ENCODE measurements at places on chromosomes 2 and 18.

GRCh38 chr2:112916145-112916571, 5.2 kb downstream of the IL37 start:
- peak; percentile 25 for DNase-seq

DNA sequence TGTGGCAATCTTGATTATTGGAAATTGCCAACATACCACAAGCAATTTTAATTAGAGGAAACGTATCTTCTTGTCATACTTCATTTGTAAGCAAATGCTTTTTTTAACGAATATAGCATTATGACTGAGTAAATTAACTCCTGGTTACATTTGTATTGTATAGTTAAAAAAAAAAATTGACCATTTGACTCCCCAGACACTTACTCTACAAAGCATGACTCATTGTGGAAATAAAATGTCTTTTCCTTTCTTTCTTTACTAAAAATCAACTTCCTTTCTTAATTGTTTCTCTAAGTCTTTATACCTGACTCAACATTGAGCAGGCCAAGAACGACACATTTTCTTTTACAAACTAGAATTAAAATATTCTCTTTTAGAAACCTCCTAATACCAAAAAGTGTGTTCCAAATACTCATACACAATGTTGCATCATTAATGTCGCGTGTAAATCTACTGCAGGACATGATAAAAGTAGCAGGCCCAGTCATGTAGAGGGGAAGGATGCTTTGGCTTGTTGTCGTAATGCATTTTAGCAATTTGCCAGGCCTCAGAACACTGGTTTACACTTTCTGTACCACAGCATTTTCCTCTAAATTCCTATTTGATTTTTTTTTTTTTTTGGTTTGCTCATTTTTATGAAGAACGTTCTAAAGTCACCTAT, 349.6 kb upstream of the KCNH7 start:
- DNase-seq = no peak

DNA sequence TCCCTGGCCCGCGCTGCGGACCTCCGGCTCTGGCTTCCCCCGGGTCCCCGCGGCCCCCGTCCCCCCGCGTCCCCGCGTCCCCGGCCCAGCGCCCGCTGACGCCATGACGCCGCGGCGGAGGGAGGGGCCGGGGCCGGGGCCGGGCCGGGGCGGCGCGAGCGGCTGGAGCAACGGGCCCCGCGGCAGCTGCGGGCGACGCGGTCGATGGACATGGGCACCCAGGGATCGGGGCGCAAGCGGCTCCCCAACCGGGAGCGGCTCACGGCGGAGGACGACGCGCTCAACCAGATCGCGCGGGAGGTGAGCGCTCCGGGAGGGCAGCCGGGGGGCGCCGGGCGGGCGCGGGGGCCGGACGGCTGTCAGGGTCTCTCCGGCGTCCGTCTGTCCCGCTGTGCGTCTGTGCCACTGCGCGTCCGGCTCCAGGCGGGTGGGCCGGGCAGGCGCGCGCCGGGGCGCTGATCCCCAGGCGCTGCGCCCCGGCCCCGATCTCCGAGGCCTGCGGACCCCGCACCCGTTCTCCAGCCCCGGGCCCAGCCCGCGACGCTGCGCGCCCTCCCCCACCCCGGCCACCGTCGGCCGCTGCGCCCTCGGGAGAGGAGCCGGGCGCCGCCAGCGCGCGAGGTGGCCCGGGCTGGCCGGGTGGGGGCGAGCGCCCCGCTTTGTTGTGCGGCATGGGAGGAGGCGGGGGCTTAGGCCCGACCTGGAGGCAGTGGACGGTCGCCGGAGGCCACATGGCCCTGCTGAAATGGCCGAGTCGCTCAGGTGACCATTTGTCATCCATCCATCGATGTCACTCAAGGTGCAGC, at the start of gene LRRFIP1:
Gene LRRFIP1, plus strand, starts transcription at position 147 of the 806 bp plus-strand sequence. Its CDS starts 58 bp downstream, at position 205.
- no peak for DNase-seq

DNA sequence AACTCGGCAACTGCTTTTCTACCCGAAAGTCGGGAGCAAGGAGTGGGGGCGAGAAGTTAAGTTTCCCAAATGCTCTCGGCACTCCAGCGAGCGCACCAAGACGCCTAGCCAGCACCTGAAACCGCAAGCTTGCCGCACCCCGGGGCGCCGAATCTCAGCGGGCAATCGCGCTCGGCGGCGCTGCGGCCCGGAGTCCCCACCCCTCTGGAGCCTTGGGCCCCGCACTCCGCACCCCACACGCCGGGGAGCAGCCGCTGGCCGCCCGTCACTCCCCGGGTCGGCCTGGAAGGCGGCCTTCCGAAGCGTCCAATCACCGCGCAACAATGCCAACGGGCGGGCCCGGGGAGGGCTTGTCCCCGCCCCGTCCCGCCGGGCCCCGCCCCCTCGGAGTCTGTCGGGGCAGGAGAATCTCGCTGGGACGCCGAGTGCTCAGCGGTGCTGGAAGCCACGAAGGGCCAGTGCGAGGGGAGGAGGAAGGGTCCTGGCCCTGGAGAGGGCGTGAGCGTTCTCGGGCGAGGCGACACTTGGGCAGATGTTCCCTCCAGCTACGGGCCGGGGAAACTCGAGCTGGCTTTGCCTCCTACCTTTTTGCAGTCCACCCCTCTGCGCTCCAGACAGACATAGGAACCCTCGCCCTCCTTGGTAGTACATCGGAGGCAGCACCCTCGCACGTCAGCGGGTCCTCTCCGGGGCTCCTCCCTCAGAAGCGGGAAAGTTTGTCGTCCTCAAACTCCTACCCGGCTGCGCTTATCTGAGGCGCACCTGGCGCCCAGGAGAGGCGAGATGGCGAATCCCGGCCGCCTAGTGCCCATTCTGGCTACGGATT, 1.1 kb upstream of the ZBTB7C start:
- peak; percentile 66 for DNase-seq

DNA sequence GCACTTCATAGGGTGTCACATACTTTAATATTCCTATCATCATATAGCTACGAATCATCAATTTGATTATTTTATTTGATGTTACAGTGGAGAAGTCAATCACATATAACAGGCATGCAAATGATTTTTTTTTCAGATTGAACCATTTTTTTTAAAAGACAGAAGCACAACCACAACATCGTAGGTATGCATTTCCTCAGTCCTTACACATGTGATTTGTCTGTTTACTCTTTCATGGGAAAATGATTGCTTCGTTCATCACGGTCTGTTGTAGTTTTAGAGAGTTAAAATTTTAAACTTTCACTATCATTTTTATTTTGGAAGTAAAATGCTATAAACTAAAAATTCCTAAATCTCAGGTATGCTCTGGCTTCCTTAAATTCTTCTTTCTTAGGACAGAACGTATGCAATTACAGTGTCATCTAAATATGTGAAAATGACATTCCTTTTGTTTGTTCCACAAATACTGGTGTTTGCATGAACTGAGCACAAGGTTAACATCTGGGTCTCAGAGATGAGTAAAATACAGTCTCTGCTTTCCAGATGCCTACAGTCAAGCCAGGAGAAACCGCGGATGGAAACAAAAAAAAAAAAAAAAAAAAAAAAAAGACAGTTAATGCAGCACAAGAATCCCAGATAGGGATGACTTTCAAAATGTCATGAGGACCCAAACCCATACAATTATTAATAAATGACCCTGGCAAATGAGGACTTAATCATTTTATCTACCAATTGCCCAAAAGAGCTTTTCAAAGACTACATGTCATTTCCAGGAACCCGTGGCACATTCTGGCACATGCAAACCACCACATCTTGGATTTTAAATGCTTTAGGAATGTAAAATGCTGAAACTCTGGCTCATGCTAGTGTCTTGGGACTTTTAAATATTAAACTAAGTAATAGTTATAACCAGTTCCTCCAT, 201.2 kb downstream of the LRP1B start:
- DNase-seq = no peak

- DNase-seq = no peak
Observed at GRCh38 chr2:55775828-55776227, 82.2 kb upstream of the PNPT1 start.

DNA sequence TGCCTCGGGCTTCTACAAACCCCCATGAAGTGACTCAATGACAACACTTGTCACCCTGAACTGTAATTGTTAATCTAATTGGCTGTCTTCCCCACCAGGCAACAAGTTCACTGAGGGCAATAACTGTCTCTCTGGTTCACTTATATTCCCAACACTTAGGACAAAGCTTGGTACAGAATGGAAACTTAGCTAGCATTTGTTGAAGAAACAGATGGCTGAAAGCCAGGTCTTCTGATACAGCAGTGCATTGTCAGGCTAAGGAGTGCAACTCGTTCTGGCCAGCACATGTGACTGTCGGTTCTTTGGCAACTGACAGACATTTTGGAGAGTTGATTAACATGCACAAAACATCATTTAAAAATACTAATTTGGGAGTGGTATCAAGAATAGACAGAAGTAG, 14.6 kb upstream of the DNAJC27 start:
- DNase-seq = no peak

DNA sequence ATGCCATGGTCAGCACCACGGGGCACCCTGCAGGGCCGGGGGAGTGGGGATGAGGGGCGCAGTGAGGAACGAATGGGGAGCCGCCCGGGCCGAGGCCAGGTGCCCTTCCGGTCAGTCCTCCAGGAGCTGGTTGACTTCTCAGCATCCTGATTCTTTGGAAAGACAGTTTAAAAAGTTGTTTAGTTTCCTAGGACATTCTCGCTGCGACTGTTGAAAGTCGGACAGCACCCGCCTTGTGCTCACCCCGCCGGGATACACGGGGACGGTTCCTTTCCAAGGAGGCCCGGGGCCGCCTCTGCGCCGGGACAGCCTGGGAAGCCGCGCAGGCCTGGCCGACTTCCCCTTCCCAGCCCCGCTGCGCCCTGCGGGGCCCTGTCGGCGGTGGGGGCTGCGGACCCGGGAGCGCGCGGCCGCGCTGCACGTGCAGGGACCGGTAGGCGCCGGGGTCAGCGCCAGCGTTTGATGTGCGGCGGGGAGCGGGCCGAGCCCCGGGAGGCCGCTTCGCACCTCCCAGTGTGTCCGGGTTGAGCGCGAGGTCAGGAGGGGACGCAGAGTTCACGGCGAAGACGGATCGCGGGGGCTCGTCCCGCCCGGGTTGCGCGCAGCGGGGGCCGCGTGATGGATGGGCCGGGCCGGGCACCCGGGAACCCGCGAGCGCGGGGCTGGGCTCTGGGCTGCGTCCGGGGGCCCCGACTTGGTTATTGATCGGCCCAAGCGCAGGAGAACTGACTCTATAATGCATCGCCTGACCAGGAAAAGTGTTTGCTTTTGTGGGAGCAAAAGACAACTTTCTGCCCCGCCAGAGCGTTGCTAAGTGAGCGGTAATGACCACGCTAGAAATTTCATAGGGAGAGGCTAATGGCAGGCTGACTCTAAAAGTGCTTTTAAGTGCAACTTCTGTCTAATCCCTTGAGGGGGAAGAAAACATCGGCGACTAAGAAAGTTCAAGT, 28.0 kb upstream of the SMIM21 start:
- DNase-seq = no peak

DNA sequence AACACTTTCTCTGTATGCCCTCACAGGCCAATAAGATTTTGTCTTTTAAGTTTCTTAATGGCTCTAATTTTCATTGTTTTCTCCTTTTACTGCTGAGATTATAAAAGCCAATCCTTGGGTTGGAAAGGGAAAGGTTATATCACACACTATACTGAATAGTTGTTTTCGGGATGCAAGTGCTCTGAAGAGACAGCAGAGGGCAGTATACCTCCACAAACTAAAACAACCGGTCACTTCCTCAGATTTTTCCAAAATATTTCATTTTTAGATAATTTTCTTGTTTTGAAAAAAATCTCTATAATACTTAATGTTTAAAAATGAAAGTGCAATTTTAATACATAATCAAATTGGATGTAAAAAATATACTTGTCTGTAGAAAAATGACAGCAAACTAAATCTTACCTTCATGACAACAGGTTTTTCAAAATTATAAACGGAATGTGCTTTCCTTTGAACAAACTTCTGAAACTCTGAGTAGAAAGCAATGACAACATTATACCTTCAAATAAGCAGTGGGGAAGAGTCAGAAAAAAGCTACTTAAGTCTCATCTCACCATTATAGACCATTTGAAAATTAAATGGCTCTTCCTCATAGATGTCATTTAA, 82.7 kb downstream of the ORC4 start:
- no peak for DNase-seq

DNA sequence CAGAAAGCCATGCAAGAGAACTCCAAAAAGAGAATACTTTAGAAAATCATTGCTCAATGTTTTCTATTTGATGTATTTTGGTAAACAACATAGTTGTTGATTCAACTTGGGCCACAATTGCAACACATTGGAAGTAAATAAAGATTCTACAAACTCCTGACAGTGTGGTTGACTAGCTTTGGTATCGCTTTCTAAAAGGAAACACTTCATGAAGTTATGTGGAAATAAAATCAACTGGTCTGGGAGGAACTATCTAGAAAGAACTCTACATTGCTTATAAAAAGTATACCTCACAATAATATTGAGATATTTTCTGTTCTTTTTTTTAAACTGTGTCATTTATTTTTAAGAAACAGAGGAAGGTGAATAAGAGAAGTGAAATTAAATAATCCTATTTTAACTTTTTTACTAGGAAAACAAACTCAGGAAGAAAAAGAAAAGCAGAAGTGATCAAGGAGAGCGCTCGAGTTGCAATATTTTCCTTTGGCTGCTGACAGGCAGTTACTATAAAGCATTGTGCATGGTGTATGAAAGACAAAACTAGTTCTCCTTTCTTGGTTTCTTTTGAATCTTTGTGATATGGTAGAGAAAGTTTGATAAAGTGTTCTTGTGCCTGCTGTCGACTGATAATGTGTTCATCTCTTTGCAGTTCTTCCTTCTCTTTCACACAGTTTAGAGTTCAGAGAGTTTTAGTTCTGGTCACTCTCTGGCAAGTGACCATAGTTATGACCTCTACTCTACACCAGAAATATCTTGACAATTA, 3.0 kb downstream of the DHRS9 start:
- DNase-seq = no peak

- DNase-seq = no peak
Observed at GRCh38 chr2:200159829-200160781, 146.4 kb upstream of the SPATS2L start.

DNA sequence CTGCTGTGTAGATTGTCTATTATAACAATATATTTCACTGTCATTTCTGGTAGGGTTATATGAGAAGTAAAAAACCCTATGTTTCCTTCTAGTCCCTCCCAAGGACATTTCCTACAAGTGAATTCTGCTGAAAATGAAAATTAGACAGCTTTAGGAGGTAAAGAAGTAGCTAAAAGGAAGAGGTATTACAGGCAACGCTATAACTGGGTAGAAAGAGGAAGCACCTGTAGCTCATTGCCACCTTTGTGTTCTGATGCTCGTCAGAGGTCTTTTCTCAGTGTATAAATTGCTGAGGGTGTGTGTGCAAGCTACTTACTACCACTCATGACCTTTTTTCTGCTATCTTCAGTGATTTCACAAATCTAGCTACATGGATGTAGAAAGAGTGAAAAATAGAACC, 1.4 kb downstream of the DNAJC10 start:
- no peak for DNase-seq

GRCh38 chr18:598124-598589, 1.4 kb downstream of the CLUL1 start:
- no peak for DNase-seq

DNA sequence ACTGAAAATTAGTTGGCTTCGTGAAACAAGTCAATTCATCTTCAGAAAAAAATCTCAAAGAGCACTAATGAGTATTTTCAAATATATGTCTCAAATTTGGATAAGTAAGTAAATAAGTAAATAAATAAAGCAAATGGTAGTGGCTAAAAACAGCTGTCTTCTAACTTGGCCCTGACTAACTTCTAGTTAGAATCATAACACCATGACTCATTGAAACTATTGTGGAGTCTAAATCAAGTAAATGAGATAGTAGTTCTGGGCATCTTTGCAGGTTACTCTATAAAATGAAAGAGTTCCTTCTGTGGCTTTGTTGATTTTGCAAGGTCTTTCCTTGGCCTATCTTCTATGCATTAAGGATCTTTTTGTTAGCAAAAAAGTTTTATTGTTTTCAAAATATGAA, 110.7 kb downstream of the SLC8A1 start:
- no peak for DNase-seq

- no peak for DNase-seq
Observed at GRCh38 chr2:13884291-13884976, 748.1 kb upstream of the LRATD1 start.

All from stimulated activated CD8-positive, alpha-beta memory T cell treated with anti-CD3 and anti-CD28 coated beads, Interleukin-15, amount 100 ng/mL, for 48 hours (primary cell).